Renal pelvis (tissue), 12 donors: ENCODE measurements at places on chromosomes 6 and 20. TPM values are rescaled to one million over a fixed set of nuclear protein-coding genes. Genes with fewer than 3 reads are reported as not detected.

- DNase-seq: no peak
Observed at GRCh38 chr6:162852840-162853577, 125.2 kb downstream of the PACRG start.

- no peak for DNase-seq
Observed at GRCh38 chr6:140602431-140603248, 1228.2 kb upstream of the CITED2 start.

GRCh38 chr20:4711511-4711910 is 10.2 kb upstream of the PRND start:
- no peak for DNase-seq

- no peak for DNase-seq
Observed at GRCh38 chr20:62178316-62179161, 4.3 kb upstream of the MTG2 start.

DNA sequence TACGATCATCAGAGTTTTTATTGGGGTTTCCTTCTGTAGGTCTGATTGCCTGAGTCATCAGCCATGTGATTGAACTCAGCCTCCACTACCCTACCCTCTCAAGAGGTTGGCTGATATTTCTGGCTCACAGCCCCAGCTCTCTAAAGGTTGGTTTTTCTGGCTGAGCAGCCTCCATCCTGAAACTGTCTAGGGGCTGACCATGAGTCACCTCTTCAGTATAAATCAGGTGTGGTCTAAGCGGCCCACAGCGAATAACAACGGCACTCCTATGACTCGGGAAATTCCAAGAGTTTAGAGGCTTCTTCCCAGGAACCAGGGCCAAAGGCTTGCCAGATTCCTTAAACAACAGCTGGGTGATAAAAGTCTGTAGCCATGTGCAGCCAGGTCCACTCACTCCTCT is 115.5 kb downstream of the SOD2 start:
- DNase-seq: no peak

GRCh38 chr6:148518511-148519156 is 176.0 kb downstream of the SASH1 start:
- no peak for DNase-seq

GRCh38 chr6:124056407-124057334 is 253.0 kb downstream of the NKAIN2 start:
- DNase-seq: no peak

GRCh38 chr6:158959552-158959951 is 40.5 kb downstream of the RSPH3 start:
- no peak for DNase-seq

- no peak for DNase-seq
Observed at GRCh38 chr6:15426901-15427300, 181.0 kb downstream of the JARID2 start.

DNA sequence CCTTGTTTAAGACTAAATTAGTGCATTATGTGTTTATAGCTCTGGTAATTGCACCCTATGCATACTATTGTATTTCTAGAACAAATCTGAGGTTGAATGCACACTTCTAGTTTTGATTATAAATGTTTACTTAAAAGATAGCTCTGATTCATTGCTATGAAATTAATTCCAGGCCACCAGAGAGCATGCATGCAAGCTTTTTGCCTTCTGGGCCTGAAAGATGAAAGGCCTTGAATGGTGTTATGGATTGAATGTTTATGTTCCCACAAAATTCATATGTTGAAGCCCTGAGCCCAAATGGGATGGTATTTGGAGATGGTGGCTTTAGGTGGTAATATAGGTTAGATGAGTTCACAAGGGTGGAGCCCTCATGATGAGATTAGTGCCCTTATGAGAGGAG is 695.0 kb upstream of the MAP3K7 start:
- no peak for DNase-seq

DNA sequence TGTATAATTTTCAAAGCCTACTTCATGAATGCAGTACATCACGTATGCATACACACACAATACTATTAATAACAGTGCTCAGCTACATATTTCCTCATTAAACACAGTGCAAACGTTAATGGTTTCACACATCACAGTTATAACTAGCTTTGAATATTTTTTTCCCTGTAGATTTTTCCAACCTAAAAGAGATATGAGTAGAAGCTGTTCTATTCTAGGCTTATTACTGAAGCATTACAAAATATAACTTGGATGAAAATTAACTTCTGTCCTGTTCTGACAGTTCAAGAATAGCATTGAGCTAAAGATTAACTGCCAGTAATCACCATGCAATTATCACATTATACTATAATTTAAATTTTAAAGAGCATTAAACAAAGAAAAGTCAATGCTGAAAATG is 6.2 kb downstream of the LMBRD1 start:
- DNase-seq: no peak

- no peak for DNase-seq
Observed at GRCh38 chr6:35473075-35473849, 5.1 kb downstream of the RPL10A start.

- no peak for DNase-seq
Observed at GRCh38 chr6:81003156-81003555, 749.3 kb downstream of the TENT5A start.

DNA sequence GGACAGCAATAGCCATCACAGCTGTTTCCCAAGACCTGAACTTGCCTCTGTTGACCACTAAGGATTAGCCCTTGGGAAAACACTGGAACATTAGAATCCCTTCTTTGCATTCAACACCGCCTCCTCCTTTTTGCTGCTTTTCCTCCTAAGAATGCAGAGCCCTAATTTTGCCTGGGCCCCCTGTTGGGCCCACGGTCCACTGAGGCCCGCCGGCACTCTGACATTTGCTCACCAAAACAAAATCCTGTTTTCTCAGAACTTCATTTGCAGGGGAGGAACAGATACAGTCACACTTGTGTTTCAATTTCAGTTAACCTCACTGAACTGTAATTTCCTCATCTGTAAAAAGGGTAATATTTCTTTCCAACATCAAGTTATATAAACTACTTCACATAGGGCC is 116.0 kb upstream of the JARID2 start:
- peak; percentile 47 for DNase-seq

GRCh38 chr6:100466410-100467128 is 1.8 kb upstream of the SIM1 start:
- DNase-seq: no peak

GRCh38 chr6:40176152-40176551 is 241.9 kb upstream of the MOCS1 start:
- no peak for DNase-seq

GRCh38 chr6:11522812-11523605 is 14.5 kb upstream of the TMEM170B start:
- DNase-seq: no peak

DNA sequence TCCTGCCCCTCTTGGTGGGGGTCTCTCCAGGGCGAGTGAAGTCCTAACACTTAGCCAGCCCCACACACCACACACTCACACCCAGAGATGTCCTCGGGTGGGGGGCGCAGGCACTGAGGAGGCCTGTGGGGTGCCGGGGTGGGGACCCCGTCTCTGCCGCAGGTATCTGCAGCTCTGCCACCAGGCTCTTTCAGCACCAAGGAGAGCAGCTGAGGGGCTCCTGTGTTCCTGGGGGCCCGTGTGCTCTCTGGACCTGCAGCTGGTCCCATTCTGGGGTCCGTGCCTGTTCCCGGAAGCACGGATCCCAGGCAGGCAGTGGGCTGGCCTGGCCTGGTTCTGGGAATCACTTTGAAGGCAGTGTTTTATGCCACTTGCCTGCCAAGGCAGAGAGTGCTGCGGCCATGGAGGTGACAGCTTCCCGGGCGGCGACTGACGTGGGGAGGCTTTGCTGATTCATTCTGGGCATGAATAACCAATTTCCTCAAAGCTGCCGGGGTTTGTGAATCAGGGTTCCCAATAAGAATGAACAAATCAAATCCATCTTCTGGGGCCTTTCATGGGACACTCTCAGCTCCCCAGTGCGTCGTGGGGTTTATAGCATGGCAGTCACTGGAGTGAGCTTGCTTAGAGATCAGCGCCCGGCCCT is 54.4 kb upstream of the SLCO4A1 start:
- DNase-seq: peak; percentile 65

DNA sequence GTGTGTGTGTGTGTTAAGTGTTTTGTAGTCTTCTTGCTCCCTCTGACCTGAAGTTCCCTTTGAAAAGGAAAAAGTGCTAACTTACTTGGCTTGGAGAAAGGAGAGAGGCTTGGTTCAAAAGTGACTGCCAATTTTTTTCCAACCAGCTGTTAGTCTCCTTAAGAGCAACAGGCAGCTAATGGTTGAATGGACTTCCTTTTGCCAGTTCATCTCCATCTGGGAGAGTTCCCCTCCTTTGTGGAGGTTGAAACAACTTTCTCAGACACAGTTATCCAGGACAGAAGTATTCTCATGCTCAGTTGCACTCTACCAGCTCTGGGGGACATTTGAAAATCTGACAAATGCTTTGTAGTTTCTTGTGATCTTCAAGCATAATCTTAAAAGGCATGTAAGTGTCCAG is 4.5 kb downstream of the RIPOR2 start:
- DNase-seq: no peak

DNA sequence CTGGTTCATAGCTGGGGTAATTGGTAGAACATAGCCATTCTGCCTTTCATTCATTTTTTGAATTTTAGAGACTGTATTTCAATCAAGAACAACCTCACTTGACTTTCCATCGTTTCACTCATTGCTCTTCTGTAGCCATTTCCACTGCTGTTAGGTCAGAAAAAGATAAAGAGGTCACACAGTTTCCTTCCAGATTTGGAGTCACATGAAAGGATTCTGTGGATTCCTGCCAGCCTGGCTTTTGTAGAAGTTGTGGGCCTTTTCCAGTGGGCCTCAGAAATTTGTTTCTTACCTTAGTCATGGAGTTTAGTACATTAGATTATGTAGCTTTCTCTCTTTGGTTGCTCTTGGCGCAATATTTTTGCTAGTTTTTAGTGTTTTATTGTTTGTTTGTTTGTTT is 157.8 kb downstream of the SASH1 start:
- DNase-seq: no peak

DNA sequence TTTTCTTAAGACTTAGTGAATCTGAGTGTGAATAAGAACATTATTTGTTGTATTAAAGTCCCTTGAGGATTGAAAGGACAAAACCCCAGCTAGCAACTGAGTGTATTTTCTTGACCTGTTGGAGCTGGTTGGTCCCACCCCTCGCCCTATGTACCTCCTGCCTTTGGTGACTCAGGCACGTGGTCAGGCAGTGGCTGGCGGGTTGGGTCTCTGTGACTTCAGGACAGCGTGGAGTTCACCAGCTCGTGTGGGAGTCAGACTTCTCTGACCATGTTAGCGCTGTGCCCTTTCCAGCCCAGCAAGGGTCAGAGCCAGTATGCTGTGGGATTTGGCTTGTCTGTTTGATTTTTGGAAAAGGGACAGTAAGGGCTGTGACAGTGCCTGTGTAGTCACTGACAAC is 93.7 kb downstream of the SSR1 start:
- no peak for DNase-seq

The EPB41L1 gene
- 65.6 TPM for polyA plus RNA-seq

The MTFR2 gene
- 2.9 TPM for polyA plus RNA-seq

The SLC22A3 gene
- polyA plus RNA-seq: 7.2 TPM

The SLC22A7 gene
- 0.86 TPM for polyA plus RNA-seq

The NNAT gene
- 114 TPM for polyA plus RNA-seq

The RGL2 gene
- 121 TPM for polyA plus RNA-seq

The MYB gene
- 3.9 TPM for polyA plus RNA-seq

The MUC21 gene
- not detected for polyA plus RNA-seq

The HNF4A gene
- polyA plus RNA-seq: 69.0 TPM

The DCBLD1 gene
- polyA plus RNA-seq: 12.4 TPM

The NKX2-2 gene
- not detected for polyA plus RNA-seq

The PDYN gene
- 0.34 TPM for polyA plus RNA-seq

The BRD2 gene
- 357 TPM for polyA plus RNA-seq
